ENCODE measurements at places on chromosomes 4 and X.

DNA sequence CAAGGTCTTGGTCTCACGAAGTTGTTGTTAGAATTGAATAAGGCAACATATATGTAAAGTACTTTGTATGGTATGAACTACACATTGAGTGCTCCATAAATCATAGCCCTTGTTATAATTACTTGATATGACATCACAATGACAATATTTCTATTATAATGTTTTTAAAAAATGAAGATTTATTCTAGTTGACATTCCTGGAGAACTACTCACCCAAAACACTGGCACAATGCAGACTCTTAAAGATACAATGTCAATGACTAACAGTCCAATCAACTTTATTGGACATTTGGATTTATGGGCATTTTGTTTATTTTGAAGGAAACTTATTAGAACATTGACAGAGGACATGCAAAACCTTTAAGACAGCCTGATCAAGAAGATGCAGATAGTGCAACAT, 55.3 kb downstream of the ASB9 start:
- DNase-seq: no peak

- no peak for DNase-seq
Observed at GRCh38 chr4:157128395-157128794, 52.4 kb downstream of the GLRB start.

DNA sequence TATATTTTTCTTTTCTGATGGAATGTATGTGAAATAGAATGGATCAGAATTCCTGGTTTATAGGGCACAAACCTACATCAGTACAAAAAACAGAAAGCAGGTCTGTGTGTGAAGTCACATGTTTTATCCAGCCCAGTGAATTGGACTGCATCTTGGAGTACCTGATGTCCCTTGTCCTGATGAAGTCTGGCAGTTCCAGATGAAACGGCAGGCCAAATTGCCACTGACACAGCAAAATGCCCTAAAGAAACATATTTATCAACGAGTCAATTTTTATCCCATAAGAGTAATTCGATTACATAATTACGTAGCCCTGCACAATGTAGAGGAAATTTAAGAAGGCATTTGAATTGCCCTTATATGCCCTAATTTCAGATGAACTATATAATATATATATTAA, 37.8 kb upstream of the ATP6AP2 start:
- DNase-seq: no peak

DNA sequence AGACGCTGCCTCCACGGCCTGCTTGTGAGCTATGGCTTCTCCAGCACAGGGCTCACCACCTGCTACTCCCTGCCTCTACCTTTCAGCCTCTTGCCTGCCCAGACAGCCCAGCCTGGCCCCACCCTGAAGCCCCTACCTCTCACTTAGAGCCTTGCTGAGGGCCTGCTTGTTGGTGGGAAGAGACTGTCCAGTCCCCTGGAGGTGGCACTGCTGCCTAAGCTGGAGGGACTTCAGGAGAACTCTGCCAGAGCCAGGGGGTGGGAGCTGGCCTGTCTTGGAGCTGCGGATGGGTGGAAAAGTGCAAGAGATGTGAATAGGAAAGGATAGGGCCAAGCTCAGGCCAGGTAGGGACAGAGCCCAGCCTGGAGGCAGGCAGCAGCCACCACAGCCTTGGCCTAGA, 2.7 kb upstream of the ZNF185 start:
- no peak for DNase-seq

DNA sequence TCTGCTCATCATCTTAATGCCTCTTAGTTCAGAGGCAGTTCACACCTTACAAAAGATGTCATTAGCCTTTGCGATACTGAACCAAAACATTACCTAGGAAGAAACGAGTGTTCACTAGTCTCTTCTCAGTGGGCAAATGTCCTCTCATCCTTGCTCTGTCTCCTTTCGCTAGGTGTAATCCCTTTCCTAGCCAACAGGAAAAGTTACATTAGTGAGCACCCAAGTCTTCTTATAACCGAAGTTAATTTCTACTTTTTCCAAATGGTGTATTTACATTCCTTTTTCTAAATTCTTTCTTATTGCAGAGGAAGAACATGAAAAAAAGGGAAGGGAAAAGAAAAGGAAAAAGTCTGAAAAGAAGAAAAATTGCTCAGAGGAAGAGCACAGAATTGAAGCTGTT, 46.9 kb downstream of the SMIM31 start:
- no peak for DNase-seq

DNA sequence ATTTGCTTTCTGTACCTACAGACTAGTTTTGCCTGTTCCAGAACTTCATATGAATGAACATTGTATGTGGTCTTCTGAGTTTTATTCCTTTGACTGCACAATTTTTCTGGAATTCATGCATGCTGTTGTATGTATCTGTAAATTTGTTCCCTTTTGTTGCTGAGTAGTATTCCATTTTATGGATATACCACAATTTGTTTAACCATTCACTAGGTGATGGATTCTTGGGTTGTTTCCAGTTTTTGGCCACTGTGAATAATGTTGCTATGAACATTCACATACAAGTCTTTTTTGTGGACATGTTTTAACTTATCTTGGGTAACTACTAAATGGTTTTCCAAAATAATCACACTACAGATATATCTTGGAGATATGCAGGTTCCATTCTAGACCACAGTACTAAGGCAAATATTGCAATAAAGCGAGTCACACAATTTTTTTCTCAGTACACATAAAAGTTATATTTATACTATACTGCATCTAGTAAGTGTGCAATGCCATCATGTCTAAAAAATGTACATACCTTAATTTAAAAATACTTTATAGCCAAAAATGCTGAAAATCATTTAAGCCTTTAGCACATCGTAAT, 58.7 kb downstream of the TSPAN5 start:
- DNase-seq: no peak

- DNase-seq: peak; percentile 58
Observed at GRCh38 chr4:101103381-101104142, 243.8 kb downstream of the PPP3CA start.

DNA sequence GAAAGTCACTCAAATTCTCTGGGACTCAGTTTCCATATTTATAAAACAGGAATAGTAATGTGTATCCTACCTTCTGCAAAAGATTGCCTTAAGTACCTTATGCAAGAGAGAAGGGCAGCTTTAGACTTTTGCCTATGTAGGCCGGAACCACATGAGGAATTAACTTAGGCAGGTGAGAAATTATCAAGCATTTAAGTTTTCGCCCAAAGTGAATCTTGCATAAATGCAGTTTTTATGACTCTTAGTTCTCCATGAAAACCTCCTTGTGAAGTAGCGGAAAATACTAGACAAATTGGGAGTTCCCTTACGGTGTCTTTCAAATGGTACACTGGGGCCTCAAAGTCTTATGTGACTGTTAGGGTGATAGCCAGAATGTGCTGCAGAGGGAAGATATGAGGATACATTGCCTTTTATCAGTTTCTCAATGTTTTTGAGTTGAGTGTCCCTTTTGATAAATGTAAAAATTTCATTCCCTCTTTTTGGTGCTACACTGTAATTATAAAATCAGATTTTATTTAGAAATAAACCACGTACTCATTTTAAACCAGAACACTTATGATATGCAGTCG, 2.6 kb downstream of the SH2D1A start:
- DNase-seq: peak; percentile 54

- DNase-seq: no peak
Observed at GRCh38 chrX:435536-436122, 48.9 kb upstream of the PPP2R3B start.

DNA sequence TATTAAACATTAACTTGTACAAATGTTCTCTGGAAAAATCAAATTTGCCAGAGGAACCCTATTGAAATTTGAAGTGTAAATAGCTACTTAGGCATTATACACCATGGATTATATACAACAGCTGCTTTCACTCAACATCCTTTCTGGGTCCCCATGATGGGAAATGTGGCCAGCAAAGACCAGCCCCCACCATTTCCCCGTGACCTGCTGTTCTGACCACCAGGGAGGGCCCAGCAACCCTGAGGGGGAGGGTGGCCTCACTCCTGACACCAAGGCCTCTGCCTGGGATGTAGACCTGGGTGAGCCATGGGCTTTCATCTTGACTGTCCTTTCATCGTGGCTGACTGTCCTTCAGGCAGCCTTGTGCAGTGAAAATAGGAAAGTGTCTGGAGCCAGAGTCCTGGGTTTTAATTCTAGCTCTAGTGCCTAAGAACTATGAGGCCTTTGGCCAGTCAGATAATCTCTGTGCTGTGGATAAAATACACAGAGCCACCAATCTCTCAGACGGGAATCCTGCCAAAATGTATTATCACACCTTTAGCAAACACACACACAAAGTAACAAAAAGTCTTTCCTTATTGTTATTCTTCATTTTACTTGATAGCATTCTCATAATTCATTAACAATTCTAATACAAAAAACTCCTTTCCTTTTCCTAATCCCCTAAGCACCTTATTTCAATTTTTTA, 45.1 kb downstream of the NR3C2 start:
- DNase-seq: no peak

GRCh38 chr4:37628977-37629609, 57.1 kb downstream of the RELL1 start:
- no peak for DNase-seq

DNA sequence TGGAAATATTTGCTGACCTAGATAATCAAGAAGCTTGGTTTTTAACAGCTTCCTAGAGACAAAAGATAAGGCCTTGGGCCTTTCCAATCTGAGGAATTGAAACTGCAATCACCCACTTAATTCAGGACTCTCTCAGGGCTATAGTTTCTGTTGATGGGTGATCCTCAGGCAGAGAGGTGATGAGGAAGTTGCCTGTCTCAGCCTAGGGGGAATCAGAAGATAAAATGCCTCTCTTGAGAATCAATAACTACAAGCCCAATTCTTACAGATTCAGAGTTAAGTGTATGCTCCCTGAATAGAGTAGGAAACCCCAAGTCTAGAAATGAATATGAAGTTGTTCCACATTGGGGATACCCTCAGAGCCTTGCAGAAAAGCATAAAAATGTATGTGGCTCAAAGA, 45.5 kb downstream of the NFKB1 start:
- no peak for DNase-seq

- peak; percentile 25 for DNase-seq
Observed at GRCh38 chr4:184706453-184706852, 27.4 kb downstream of the CENPU start.

DNA sequence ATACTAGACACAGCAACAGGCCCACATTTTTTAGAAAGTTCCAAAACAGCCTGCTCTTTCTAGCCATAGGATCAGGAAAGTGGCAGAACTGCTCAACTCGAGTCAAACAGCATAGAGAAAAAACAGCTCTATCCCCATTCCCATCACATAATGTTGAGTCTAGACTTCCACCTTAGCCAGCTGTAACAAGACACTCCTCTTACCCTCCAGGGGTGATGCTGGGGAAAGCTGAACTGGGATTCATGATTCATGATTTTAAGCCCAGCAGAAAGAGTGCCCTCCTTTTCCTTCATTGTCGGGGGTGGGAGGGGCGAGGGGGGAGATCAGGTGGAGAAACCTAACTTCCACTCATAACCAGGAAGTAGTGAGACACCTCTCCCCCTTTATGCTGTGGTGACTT, 86.1 kb downstream of the CENPC start:
- DNase-seq: no peak

DNA sequence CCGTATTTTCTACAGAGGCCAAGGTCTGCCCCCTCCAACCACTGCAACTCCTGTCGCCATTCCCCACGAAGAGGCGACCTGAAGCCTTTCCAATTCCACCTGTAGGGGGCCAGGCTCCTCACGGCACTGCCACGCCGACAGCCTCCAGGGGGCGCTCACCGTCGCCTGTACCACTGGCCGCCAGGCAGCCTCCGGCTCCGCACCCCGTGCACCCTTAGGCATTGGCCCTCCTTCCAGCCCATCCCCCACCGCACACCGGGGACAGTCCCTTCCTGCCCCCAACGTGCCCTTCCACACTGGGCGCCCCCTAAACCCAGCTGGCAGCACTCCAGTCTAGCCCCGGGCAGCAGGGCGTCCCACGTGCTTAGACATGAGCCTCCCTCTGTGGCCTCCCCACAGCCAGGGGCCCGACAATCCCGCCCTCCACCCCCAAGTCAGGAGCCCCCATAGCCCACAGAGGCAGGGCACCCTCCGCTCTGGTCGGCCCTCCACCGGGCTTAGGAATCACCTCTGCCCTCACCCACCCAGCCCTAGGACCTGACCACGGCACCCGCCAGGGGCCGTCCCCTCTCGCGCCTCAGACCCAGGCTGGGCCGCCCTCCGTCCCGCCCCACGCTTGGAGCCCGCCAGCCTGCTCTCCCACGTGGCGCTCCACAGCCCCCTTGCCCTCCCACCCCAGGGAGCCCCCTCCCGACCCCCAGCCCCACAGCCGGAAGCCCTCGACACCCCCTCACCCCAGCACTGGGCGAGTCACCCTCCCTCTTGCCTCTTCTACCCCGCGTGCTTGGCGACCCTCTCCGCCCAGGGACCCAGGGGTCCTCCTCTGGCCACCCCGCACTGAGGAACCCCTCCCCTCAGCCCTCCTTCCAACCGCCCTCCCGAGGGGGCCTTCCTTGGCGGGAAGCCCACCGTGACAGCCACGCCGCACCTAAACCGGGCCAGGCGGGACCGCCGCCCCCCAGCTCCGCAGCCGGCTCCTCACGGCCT, 711 bp downstream of the PNMA6E start:
- peak; percentile 67 for DNase-seq

DNA sequence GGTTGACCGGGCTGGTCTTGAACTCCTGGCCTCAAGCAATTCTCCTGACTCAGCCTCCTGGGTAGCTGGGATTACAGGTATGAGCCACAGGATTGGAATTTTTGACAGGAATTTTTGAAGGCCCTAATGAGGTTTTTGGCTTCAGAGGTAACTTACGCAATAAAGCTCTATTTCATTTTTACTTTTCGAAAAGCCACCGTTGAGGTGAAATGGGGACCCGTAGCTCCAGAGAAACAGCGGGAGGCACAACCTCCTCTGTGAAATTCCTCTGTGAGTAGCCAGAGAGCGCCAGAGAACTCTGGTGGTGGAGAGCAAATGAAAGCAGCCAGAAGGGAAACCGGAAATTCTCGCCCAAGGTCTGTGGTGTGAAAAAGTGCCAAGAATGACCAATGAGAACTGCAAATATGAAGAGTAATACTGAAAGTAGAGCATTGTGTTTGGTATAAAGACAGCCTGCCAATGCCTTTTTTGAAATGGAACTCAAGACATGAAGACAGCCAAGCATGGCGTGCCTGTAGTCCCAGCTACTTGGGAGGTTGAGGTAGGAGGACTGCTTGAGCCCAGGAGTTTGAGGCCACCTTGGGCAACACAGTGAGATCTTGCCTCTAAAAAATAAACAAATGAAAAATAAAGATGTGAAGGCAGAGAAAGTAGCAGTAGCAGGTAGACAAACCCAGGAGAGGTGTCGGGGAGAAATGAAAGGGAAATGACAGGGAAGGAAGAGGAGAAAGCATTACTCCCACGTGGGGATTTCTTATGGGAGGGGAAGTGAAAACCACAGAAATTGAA, 33.0 kb upstream of the TMEM131L start:
- DNase-seq: peak; percentile 95

All from activated CD4-positive, alpha-beta T cell treated with anti-CD3 and anti-CD28 coated beads, Interleukin-10, Interleukin-2, amounts not matched to agents 100 ng/mL and 50 ng/mL, durations not matched to agents 16 hours and 8 hours (primary cell).